PC-3 (cell line): ENCODE measurements at places on chromosomes 2 and 18.

DNA sequence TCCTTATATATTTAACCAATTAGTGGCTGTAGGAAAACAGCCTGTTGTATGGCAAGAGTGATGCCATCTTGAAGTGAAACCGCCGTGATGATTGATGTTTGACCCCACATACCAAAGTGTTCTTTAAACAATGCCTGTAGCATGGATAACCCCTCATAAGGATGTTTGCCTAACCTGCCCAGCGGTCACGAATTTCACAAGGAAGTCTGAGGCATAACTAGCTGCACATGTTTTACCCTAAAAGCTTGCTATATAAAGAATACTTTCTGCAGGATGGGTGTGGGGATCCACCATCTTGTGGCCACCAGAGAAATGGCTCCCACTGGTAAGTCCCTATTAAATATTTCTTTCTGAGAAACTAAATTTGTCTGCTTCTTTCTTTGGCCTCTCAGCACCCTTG, 68.7 kb downstream of the ZDBF2 start:
- DNase-seq = peak; percentile 39

- DNase-seq = no peak
These were observed 83.6 kb downstream of the RHOB start for GRCh38 chr2:20530520-20530919.

DNA sequence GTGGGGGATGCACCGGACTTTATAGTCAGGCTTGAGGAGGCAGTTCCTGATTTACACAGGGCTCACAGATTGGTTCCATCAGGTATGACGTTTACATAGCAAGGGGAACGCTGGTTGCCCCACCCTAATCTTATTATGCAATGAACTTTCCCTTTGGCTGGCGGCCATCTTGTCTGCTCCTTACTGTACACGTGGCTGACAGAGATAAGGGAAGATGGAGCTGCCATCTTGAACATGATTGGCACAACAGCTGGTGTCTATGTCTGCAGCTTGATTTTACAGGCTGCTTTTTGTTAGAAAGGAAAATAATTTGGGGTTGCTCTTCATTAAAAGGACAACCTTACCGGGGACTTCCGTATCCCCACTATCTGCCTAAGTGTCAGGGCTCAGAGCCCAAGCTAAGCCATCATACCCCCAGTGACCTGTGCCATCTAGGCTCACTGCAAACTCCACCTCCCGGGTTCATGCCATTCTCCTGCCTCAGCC, 33.5 kb upstream of the ATG16L1 start:
- DNase-seq = no peak

- no peak for DNase-seq
These were observed 30.4 kb downstream of the SH3BP4 start for GRCh38 chr2:234982096-234982834.

- DNase-seq = no peak
These were observed 76.1 kb upstream of the CAVIN2 start for GRCh38 chr2:191922736-191923651.

DNA sequence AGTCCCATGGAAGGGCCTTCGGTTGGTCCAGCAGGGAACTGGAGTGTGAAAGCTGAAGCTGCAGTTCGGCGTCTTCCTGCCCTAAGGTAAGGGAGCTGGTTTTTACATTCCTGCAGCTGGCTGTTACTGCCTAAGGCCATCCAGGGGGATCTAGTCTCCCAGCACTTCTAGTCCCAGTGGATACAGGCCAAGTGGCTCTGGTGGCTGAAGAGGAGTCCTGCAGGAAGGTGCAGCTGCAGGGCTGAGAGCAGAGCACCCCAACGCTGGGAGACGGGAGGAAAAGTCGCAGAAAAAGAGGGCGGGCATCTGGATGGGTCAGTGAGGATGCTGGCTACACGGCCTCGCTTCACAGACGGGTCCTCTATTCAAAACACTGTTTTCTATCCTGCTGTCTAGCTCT, 225.0 kb upstream of the HS6ST1 start:
- DNase-seq = peak; percentile 20

GRCh38 chr2:158923641-158924040, 44.8 kb upstream of the TANC1 start:
- DNase-seq = no peak

DNA sequence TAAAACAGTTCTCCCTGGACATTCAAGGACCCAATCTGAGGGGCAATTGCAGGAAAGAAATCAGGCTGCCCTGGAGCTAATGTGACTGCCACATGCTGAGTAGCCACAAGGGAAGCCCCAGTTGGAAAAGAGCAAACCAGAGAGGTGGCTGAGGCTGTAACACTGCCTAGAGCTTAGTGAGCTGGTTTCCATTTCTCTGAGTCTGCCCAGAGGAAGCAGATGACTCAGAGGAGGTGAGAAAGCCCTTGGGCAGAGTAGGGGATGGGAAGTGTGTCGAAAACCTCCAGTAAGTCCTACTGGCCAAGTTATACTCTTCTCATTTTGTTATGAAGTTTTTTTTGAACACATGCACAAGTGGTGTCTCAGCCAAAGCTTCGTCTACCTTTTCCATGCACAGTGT, 753.0 kb downstream of the CNTNAP5 start:
- peak; percentile 27 for DNase-seq

DNA sequence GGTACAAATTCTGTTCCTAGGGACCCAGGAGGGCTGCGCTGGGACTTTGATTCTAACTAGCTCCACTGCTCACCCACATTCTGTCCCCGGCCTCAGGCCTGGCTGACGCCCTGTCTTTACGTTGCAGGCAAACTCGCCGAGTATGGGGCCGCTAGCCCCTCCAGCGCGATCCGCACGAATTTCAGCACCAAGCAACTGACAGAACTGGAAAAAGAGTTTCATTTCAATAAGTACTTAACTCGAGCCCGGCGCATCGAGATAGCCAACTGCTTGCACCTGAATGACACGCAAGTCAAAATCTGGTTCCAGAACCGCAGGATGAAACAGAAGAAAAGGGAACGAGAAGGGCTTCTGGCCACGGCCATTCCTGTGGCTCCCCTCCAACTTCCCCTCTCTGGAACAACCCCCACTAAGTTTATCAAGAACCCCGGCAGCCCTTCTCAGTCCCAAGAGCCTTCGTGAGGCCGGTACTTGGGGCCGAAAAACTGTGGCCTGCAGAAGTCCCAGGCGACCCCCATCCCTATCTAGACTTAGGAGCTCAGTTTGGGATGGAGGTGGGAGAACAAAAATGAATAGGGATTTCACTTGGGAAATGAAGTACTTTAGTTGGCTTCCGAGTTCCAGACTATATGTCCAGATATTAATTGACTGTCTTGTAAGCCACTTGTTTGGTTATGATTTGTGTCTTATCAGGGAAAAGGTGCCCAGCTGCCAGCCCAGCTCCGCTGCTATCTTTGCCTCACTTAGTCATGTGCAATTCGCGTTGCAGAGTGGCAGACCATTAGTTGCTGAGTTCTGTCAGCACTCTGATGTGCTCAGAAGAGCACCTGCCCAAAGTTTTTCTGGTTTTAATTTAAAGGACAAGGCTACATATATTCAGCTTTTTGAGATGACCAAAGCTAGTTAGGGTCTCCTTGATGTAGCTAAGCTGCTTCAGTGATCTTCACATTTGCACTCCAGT, 1.5 kb downstream of the HOXD1 start:
- no peak for DNase-seq

DNA sequence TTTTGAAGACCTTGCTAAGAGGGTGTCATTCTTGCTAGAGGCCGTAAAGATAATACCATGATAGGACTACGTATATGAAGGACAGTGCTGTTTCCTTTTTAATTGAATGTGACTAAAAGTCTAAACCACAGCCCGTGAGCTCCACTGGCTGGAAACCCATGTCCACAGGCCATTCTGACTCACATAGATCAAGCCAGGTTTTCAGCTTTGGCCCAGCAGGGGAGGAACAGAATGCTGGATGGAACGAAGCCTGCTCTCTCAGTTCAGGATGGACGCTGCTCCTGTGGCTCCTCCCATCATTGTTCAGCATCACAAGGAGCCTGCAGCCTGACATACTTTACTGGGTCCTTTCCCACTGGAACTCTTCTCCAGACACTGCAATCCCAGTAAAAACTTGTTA, 47.6 kb downstream of the ALPK2 start:
- peak; percentile 85 for DNase-seq

DNA sequence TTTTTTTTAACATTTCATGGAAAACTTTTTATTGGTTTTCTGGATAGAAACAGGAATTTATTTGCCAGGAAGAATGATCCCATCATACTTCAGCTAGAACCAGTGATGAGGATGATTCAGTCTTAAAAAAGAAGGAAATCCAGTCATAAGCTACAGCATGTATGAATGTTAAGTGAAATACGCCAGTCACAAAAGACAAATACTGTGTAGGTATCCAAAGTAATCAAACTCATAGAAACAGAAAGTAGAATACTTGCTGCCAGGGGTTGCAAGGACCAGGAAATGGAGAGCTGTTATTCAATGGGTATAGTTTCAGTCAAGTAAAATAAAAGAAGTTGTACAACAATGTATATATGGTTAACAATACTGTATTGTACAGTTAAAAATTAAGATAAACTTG, 21.3 kb downstream of the PSME4 start:
- peak; percentile 41 for DNase-seq

DNA sequence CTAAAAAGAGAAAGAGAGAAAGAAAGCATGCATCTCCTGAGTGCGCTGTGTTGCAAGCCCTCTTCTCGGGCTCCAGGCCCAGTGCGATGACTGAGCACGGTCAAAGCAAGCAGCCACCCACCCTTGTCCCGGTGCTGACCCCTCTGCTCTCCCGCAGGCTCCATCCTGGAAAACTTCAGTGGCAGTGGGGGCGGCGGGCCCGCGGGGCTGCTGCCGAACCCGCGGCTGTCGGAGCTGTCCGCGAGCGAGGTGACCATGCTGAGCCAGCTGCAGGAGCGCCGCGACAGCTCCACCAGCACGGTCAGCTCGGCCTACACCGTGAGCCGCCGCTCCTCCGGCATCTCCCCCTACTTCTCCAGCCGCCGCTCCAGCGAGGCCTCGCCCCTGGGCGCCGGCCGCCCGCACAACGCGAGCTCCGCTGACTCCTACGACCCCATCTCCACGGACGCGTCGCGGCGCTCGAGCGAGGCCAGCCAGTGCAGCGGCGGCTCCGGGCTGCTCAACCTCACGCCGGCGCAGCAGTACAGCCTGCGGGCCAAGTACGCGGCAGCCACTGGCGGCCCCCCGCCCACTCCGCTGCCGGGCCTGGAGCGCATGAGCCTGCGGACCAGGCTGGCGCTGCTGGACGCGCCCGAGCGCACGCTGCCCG, 252.5 kb downstream of the GLI2 start:
- DNase-seq = no peak

DNA sequence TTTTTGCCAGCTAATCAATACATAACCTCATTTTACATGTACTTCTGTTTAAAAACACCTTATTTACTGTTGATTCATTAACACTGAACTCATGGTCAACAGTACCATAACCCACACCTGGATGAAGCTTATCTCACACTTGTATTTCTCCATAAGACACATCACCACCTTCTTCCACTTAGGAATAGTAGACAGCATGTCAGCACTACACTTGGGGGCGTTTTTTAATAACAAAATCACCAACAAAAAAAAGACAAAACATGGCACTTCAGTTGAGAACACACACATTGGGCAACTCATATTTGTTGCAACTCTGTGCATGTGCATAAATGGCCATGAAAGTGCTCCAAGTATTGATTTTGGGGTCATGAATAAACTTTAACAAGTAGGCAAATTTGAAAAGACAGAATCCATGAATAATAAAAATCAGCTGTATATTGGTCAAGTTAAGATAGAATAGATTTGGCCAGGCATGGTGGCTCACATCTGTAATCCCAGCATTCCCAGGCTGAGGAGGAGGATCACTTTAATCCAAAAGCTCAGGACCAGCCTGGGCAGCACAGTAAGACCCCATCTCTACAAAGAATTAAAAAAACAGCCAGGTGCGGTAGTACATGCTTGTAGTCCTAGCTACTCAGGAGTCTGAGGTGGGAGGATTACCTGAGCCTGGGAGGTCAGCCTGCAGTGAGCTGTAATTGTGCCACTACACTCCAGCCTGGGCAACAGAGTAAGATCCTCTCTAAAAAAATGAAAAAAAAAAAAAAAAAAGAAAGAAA, 84.4 kb upstream of the SRD5A2 start:
- DNase-seq = no peak

DNA sequence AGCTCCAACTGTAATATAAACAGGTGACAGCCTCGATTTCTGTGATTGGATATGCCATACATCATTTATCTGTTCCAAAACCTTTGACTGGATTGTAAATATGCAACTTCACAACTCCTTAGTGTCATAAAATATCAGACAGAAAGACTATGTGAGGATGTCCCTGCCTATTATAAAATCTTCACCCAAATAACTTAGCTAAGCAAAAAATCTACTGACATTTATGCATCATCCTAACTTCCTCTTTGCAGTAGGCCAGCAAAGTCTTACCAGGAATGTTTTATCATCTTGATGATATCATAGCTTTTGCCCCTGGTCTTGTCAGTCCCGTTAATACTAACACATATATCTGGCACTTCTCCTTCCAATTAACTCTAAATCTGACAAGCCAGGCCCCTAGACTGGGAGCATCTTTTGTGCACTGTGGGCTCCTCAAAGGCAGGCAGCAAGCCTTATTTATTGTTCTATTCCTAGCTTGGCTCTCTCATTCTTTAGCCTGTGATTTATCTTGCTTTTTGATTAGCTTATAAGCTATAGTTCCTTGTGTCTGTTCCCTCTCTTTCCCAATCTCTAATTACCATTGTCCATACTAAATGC, 356.5 kb upstream of the HNMT start:
- no peak for DNase-seq

- no peak for DNase-seq
These were observed 32.2 kb downstream of the KCTD18 start for GRCh38 chr2:200477667-200478131.

DNA sequence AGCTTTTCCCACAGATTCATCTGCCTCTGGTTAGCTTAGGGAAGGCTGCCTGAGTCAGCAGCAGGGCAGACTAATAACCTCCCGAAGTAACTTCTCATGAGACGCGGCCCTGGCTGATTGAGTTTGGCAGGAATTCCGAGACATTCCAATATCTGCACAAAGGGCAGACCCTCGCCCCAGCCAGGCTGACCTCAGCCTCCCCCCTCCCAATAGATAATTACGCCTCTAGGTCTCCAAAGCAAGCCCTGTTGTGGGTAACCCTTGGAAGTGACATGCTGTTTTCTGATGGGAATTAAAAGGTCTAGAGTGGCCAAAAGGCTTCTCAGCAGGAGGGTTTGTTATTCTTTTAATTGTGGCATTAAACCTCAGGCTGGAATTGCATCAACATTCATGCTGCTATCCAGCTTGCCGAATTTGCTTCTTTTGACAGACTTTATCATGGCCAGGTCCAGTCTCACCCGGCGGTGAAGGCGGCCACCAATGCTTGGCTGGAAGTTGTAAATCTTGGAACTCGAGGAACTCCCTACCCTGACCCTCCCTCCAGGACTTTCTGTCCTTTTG, 98.0 kb upstream of the SLC14A2 start:
- no peak for DNase-seq

- DNase-seq = peak; percentile 46
These were observed 229.4 kb downstream of the HAUS1 start for GRCh38 chr18:46333431-46334135.

GRCh38 chr18:79458917-79459803, 63.4 kb downstream of the NFATC1 start:
- DNase-seq = no peak

GRCh38 chr18:52437161-52437560, 97.2 kb downstream of the DCC start:
- DNase-seq = no peak
